ENCODE measurements at places on chromosomes 1 and 21.

- peak; percentile 38 for DNase-seq
Measured at GRCh38 chr1:31505911-31506497, 70.3 kb upstream of the TINAGL1 start.

- no peak for DNase-seq
Measured at GRCh38 chr1:199218065-199218464, 579.2 kb downstream of the PTPRC start.

DNA sequence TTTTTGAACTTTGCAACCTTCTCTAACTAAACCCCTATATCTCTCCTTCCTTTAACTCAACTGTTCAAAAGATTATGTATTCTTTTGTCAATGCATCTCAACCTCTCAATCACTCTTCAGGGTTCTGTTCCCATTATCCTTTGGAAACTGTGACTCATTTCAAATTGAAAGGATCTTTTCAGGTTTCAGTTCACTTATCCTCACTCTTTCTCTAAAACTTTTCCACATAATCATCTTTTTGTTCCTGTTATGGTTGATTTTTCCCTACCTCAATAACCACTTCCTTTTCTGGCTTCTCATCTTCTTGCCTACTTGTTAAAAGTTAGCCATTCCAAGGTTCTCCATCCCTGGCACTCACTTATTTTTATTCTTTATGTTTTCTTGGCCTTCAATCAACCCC is 56.2 kb upstream of the NUF2 start:
- no peak for DNase-seq

GRCh38 chr1:84997667-84998600 is 1.0 kb upstream of the MCOLN2 start:
- peak; percentile 11 for DNase-seq

DNA sequence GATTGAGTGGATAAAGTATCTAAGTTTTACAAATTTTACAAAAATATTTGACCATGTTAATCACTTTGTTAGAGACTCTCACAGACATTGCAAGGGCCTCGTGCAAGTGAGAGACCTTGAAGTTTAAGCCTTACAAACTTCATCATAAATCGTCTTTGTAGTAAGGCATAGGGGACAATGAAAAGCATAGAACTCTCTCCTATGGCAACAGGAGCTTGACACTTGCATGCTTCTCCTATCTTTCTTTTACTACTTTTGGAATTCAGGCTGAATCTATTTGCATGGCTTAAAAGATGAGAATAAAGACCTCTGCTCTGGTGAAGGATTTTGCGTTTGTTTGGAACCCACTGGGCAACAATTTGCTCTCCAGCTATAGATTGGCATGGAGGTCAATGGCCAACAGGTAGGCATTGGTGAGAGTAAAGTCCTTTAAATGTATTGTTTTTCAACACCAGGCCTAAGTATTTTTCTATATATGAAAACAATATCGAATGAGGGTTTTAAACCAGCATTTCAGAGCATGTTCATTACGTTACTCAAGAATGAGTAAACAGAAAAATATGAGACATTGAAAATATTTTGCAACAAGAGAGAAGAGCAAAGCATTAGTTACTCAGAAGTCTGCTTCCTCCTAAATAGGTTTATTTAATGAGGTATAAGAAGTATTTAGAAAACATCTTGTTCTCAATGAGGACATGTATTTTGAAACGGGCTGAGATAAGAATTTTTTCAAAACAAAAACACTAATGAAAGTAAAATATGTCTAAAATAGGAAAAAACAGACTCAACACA is 192.2 kb downstream of the TGFB2 start:
- DNase-seq = peak; percentile 80

DNA sequence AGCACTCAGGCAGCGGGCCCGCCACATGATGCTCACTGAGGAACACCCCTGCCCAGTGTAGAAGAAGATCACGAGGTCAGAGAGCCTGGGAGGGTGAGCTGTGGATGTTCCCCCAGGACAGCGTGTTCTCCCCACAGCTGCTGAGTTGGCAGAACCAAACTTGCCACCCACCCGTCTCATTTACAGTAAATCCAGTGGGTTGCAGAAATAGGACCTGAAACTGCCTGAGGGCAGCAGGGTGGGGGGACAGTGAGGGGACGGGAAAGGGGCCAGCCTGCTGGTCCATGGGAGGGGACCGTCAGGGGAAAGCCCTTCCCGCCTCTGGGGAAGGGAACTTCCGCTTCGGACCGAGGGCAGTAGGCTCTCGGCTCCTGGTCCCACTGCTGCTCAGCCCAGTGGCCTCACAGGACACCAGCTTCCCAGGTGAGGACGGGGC is at the start of gene C1QB:
Gene C1QB, plus strand, starts transcription at position 356 of the 436 bp plus-strand sequence. CDS start 6,227 bp downstream, outside the sequence.
- no peak for DNase-seq

DNA sequence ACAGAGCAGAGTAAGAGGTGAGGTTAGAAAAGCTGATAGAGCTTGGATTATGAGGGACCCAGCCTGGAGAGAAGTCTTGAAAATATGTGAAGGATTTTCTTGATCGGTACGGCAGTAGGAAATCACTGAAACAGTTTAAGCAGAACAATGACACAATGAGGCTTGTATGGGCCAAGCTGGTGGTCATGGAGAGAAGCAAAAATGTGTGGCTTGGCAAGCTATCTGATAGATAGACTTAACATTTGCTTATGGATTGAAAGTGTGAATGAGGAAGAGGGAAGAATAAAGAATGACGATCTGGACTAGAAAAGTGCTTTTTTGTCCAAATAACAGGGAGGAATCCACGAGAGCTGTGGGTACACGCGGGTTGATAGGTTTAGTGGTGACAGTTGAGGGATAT is 15.4 kb upstream of the XPR1 start:
- DNase-seq = peak; percentile 13

- DNase-seq = no peak
Measured at GRCh38 chr1:154595621-154596020, 12.4 kb downstream of the ADAR start.

DNA sequence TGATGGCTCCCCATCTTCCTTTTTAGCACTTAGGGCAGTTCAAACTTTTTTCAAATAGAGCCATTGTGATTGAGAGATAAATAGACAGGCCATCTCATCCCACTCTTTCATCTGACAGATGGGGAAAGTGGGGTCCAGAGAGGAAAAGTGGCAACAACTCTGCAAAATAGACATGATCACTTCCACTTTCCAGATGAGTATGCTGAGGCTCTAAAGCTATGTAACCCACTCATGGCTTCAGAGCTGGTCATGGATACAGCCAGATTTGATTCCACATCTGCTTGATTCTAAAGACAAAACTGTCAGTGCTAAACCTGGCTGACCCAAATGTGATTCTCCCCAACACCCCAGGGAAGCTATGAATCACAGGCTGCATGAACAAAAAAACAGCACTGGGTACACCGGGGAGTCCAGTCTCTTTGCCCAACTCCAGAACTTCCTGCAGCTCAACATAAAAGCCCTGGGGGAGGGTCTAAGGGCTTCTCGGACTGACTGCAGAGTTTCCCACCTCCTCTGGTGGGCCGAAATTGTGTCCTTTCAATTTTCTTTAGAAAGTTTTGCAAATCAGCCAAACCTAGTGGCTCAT is 59.3 kb downstream of the PLPP3 start:
- no peak for DNase-seq

- peak; percentile 86 for DNase-seq
Measured at GRCh38 chr1:244450597-244451538, 841 bp downstream of the ADSS2 start.

GRCh38 chr21:38688068-38688467 is 117.7 kb upstream of the ETS2 start:
- no peak for DNase-seq

DNA sequence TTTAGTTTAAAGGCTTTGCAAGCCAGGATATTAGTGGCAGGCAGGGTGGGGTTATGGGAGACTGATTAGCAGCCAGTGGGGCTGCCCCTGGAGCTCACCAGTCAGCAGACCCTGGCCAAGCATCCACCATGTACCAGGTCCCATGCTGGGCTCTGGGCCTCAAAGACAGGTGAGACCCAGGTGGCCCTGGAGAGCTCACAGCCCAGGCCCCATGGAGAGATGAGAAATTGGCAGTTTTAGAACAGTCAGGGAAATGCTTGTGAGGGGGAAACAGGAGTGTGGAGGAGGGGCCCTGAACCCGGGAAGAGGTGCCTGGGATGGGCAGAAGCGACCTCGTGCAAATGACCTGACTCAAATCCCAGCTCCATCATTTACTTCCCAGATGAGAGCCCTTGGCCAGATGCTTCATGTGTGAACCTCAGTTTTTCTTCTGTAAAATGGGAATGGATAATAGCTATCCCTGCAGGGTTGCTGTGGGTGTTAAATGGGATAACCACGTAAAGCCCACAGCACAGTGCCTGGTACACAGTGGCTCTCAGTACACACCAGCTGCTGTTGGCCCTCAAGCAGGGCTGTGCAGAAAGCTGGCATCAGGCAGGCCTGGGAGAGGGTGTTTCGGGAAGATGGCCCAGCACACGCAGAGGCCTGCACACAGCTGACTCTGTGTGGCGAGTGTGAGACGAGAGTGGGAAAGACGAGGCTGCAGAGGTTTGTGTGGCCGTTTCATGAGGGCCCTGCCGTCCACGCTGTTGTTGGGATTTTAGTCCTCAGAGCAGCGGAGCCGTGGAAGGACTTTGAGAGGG is 518.5 kb downstream of the PTPRU start:
- no peak for DNase-seq

DNA sequence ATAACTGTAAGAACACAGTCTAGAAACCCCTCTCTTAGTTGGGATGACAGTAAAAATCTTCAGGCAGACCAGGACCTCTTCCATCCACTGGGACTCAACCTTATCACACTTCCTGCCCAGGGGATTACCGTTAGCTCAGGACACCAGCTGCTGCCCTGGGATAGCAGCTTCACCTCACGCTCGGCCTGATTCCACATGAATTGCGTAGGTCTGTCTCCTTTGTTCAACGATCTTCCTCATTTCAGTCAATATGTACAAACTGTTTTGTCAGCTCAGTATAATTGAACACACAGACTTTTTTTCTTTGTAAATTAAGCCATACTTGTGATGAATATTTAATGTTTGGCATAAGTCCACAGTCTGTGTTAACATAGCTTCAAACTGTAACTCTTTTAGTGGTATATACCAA is 290.4 kb downstream of the GRIK1 start:
- DNase-seq = no peak

GRCh38 chr1:68442822-68443556 is 6.8 kb downstream of the RPE65 start:
- peak; percentile 70 for DNase-seq

DNA sequence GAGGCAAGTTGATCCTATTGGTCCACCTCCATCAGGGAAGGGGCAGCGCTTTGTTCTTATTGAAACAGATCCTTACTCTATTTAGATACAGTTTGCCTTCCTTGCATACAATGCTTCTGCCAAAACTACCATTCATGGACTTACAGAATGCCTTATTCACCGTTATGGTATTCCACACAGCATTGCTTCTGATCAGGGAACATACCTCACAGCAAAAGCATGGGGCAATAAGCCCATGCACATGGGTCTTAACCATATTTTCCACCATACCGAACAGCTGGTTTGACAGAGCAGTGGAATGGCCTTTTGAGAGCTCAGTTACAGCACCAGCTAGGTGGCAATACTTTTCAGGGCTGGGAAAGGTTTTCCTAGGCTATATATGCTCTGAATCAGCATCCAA is 544.8 kb upstream of the ADGRL4 start:
- DNase-seq = peak; percentile 26

GRCh38 chr21:29581393-29581792 is 282.7 kb downstream of the BACH1 start:
- DNase-seq = no peak

- DNase-seq = no peak
Measured at GRCh38 chr1:208270651-208271141, 26.5 kb upstream of the PLXNA2 start.

DNA sequence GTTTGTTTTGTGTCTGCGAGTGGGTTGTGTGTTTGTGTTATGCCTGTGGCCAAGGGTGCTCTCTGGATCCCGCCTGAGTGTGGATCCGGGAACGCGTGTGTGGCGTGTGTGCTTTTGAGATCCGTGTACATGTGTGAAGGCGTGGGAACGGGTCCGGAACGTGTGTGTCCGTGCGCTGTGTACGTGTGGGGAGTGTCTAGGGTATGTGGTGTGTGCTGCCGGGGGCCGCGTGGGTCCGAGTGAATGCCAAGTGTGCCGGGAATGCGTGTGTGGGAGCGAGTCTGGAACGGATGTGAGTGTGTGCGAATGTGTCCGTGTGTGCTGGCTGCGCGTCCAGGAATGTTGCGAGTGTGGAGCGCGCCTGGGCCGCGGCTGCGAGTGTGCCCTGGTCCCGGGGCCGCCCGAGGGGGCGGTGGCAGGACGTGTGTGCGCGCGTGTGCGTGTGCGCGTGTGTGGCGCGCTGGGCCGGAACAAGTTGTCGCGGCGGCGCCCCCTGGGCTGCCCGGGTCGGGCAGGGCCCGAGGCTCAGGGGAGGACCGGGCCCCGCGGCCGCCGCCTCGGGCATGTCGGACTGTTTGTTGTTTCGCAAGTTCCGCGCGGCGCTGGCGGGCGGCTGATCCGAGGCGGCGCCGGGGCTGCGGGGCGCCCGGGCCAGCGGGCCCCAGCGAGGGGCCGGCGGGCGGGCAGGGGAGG is 953 bp downstream of the PTPRU start:
- DNase-seq = peak; percentile 58

DNA sequence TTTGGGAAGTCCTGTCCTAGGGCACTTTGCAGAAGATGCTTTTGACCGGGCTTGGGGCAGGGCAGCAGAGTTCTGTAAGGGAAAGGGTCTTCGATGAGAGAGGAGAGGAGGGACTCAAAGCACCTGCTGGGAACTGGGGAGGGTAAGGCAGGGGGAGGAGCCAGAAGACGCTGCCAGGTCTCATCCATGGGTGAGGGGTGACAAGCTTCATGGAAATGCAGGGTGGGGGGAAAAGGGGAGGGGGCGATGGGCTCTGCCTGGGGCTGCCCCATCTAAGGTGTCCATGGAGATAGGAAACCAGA is 20.9 kb upstream of the C2CD2 start:
- DNase-seq = no peak

GRCh38 chr1:104953555-104953954 is 1203.9 kb downstream of the AMY1C start:
- no peak for DNase-seq

GRCh38 chr1:230068952-230069684 is 2.1 kb downstream of the GALNT2 start:
- peak; percentile 18 for DNase-seq

- DNase-seq = peak; percentile 59
Measured at GRCh38 chr1:71049951-71050598, 2.5 kb upstream of the PTGER3 start.
